ENCODE measurements at places on chromosomes 3 and 15.

GRCh38 chr15:28086175-28086703 is 12.9 kb downstream of the OCA2 start:
- ATAC-seq: peak; percentile 100

GRCh38 chr15:100464256-100464655 is 64.5 kb downstream of the CERS3 start:
- no peak for ATAC-seq

DNA sequence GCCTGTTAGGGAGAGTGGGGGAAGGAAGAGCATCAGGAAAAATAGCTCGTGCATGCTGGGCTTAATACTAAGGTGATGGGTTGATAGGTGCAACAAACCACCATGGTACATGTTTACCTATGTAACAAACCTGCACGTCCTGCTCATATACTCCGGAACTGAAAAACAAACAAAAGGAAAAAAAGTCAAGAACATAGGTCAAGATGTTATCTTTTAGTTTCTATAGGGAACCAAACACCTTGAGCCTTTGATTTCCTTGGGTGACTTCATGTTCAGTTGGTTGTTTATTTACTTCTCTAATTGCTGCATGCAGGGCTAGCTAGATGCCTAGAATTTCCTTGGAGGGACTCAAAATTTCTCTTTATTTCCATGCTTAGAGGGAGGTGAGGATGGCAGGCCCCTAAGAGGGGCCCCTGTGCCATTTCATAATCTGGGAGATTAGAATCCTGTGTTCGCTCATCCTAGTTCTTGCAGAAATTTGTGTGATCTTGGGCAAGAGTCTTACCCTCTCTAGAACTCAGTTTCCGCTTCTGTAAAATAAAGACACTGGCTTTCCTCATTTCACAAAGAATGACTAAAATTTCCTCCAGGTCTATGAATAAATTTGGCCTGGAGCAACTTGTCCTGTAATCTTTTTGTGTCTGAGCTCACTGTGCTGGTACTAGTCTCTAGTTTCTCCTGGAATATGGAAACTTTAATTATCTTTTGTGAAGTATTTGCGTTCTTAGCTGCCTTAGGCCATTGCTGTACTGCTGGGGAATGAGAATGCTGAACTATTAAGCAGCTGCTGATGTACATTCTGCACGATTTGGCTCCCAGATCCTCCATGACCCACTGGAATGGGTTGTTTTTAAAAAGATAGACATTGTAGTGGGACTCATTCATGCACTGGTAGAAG is 457.5 kb downstream of the EDEM1 start:
- no peak for ATAC-seq

DNA sequence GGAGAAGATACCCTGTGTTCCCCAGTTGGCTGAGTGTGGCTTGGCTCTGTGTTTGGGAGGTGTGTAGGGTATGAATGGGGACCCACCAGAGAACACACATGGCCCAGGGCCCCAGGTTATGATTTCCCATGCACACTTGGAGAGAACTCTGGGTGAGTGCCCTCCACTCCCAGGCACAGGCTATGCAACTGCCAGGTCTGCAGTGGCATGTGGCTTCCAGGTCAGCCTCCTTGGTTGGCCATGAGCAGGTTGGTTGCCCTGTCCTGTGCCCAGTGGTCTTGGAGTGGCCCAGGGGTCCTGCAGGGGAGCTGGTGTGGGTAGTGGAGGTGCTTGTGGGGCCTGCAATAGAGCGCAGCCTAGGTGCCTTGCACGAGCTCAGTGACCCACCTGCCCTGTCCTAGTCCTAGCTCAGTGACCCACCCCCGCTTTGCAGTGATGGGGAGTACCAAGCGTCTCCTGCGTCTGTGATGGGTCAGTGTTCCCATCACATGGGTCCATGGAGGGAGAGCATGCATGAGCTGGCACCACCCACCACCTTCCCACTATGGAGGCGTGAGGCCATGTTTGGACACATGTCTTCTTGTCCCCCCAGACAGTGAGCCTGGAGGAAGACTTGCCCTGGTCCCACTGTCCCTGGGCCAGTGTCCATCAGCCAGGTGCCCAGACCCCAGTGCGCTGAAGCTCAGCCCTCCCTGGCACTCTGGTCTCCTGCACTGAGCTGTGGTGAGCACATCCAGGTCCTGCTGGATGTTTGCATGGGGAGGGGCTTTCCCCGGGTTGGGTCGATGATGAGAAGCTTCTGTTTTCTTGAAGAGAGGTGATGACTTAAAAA is 217.3 kb downstream of the SNRPN start:
- ATAC-seq: no peak

DNA sequence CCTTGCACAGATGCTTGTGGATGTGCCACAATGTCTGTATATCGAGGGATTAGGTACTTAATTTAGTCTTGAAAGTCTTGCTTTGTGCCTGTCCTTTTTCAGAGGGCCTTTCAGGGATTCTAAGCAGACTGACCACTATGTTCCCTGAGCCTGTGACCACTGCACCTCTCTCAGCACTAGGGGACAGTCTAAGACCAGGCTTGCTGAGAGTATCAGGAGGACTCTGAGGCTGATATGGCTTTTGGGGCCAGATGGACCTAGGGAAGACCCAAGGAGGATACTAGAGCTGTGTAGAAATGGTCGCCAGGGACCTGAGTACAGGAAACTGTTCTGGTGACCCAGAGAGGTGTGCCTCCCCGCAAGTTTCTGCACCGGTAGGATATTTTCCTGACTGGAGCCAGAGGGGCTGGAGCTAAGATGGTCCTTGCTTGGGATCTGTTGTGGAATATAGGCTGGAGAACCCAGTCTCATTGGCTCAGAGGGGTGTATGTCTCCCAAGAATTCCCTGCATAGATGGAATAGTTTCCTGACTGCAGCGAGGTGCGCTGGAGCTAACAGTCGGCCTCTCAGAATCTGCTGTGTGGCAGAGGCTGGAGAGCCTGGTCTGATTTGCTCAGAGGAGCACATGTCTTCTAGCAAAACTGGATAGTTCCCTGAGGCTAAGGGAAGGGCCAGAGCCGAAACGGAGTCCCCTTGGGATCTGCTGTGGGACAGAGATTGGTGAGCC is 213.2 kb upstream of the DCBLD2 start:
- ATAC-seq: peak; percentile 97

GRCh38 chr3:48400824-48401433 is 28.9 kb downstream of the FBXW12 start:
- peak; percentile 70 for ATAC-seq

- peak; percentile 67 for ATAC-seq
These were observed 31.3 kb upstream of the ST3GAL6 start for GRCh38 chr3:98731720-98732285.

- ATAC-seq: no peak
These were observed 97.0 kb upstream of the NMNAT3 start for GRCh38 chr3:139774560-139775302.

- peak; percentile 45 for ATAC-seq
These were observed 26.1 kb downstream of the PPP2R3A start for GRCh38 chr3:135991621-135992020.

DNA sequence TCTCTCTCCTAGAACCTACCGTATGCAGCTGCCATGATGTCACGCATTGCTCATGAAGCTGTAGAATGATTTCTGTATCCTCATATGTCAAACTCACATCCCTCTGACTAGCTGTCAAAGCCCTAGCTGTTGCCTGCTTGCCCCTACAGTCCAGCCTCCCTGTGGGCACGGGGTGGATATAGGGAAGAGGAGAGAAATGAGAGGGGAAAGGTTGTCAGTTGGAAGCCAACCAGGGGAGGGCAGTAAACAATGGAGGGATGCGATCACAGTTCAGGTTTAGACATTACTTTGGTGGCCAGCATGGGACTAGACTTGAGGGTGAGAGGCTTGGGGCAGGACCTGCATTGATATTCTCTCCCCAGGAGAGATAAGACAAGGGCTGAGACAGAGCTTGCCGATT is 1.7 kb upstream of the HDGFL3 start:
- no peak for ATAC-seq

GRCh38 chr3:151555523-151555922 is 94.7 kb upstream of the IGSF10 start:
- no peak for ATAC-seq

DNA sequence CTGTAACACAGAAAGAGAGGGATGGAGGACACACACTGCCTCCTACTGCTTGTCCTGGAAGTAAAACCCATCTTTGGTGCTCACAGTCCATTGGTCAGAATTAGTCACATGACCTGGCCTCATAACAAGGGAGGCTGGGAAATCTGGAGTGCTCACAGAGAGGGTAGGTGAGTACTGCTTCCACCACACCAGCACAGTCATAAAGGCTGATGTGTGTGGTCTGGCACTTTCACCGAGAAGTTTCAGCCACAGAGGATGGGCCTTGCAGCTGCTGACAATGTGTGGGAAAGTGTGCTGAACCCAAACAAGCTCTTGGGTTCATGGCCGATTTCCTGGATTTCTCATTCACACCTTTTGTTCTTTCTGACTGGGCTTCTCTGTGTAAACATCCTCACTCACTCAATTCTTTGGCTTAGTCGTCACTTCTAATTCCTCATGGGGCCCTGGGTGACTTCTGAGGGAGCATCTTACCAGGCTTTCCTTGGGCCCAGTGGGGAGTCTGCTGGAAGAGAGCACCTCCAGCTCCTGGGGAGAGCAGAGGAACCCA is 100.7 kb downstream of the ASB7 start:
- no peak for ATAC-seq

- no peak for ATAC-seq
These were observed 203.7 kb upstream of the ICE2 start for GRCh38 chr15:60682615-60683014.

GRCh38 chr3:112751564-112752512 is 94.8 kb downstream of the CD200R1L start:
- no peak for ATAC-seq

- no peak for ATAC-seq
These were observed 776.1 kb downstream of the ROBO1 start for GRCh38 chr3:78991656-78992055.

DNA sequence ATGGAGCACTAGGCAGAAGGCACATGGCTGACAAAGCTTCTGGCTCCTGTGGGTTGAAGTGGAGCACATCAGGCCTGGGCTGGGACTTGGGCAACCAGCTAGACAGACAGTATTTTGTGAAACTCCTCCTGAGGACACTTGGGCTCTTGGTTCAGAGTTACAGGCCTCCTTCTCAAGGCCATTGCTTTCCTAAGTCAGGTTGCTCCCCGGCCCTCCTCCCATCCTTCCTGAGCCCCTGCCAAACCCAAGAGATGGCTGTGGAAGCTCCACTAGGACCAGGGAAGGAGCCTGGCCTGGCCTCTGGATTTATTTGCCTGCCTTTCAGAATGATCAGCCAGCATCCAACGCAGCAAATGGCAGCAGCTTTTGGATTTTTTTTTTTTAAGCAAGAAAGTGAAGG is 56.3 kb downstream of the MAGEF1 start:
- ATAC-seq: no peak

DNA sequence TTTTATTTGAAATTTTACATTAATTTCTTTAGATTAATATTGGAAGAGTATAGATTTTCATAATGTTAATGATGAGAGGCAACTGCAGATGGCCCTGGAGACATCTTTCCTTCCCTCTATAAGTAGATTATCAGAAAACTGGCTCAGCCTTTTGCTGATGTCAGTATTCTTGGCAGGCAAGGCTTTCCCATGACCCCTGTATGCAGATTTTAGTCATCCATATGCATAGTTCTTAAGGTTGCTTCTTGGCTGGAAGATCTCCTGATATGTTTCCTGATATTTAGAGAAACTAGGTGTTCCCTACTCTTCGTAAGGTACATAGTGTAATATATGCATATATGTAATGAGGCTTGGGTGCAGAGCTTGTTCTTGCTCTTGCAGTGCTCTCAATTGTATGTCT is 911.4 kb downstream of the EPHA3 start:
- ATAC-seq: no peak

- no peak for ATAC-seq
These were observed 12.9 kb upstream of the PARL start for GRCh38 chr3:183897606-183898005.

- no peak for ATAC-seq
These were observed 415.5 kb upstream of the TPRG1 start for GRCh38 chr3:188756241-188756640.

- peak; percentile 91 for ATAC-seq
These were observed 19.6 kb downstream of the PLXNA1 start for GRCh38 chr3:127002195-127003174.

- ATAC-seq: peak; percentile 21
These were observed 10.2 kb downstream of the PXYLP1 start for GRCh38 chr3:141241616-141242376.

DNA sequence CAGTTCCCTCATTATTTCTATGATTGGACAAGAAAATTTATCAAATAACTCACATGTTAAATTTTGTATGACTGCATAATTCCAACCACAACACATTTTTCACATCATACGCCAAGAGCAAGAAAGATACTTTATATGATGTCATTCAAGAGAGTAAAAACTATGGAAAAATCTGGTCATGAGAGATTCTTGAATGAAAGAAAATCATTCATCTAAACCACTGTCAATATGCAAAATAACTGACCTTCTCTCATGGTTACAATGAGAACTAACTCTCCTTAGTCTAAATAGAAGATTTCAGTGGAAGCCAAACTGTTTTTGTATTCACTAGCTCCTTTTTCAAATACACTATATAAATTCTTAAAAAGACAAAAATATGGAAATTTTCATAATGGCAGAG is 124.6 kb downstream of the CBLB start:
- no peak for ATAC-seq

GRCh38 chr15:70160267-70160666 is 62.5 kb upstream of the TLE3 start:
- ATAC-seq: no peak

DNA sequence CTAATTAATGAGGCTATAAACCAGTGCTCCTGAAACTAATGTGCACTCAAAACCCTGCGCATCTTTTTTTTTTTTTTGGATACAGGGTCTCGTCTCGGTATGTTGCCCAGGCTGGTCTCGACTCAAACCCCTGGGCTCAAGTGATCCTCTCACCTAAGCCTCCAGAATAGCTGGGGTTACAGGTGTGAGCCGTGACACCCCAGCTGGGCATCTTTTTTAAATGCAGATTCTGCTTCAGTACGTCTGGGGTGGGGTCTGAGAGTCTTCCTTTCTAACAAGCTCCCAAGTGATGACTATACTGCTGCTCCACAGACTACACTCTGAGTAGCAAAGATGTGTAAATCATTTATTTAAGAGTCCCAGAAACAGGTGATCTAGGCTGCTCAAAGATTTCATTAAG is 73.0 kb downstream of the BFSP2 start:
- ATAC-seq: no peak
